ENCODE measurements at places on chromosomes 7 and 10.

GRCh38 chr10:117807441-117807840 is 239.3 kb downstream of the RAB11FIP2 start:
- no peak for DNase-seq

DNA sequence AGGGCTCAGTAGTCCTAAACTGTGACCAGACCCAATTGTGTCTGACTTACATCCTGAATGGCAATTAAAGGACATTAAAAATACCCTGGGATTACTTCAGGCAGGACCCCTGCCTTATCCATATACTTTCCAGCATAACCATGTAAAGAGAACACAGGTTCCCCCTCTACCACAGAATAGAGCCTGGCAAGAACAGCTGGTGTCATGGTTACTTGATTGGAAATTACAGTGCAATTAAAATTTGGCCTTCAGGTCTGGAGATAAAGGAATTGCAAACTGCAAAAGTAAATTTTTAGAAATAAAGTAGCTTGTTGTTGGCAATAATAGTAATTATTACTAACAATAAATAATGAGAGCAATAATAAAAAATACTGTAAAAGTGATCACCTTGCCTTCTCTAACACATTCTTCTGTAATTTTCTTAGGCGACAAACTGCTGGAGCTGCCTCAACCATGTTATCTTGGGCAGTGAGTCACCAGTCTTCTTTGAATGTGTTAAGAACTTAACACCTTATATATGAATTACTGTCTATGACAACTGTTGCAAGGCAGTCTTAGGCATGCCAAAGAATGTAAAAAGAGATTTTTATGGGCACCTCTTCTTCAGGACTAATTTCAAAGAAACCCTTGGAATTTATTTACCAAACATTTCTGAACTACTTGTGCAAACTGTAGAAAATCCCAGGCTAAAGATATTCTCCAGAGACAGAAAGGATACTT is 53.7 kb downstream of the HIBADH start:
- no peak for DNase-seq

DNA sequence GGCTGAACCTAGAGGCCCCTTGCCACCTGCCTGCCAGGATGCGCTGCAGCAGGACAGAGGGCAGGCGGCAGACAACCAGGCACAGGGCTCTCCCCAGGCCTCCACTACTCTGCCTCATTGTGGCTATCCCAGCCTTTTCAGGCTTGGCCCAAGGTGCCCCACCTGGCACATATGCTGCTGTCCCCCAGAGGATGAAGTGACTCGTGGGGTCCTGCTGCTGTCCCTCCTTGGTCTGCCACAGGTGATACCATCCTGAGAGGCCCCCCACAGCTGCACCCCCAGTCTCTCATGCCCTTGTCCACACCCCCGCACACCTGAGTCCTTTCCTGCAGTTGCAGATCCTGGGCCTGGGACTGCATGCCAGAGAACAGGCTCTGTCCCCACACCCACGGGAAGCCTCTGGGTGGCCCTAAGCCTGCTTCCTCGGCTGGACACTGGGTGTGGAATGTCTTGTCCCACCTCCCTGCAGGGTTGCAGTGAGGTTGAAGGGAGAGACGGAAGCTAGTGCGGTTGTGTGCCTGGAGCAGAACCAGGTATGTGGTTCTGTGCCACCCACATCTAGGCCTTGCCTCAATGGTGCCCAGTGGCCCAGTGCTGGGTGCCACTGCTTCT is 55.3 kb downstream of the RASGEF1A start:
- no peak for DNase-seq

GRCh38 chr7:107560898-107561516 is 2.7 kb downstream of the COG5 start:
- no peak for DNase-seq

GRCh38 chr7:2726316-2727018 is 38.5 kb downstream of the AMZ1 start:
- no peak for DNase-seq

GRCh38 chr10:49791100-49791499 is 29.0 kb upstream of the OGDHL start:
- DNase-seq = no peak

GRCh38 chr7:36787933-36788378 is 63.7 kb upstream of the AOAH start:
- DNase-seq = no peak

- DNase-seq = no peak
These were observed 129.9 kb upstream of the ZNF804B start for GRCh38 chr7:88629559-88629958.

DNA sequence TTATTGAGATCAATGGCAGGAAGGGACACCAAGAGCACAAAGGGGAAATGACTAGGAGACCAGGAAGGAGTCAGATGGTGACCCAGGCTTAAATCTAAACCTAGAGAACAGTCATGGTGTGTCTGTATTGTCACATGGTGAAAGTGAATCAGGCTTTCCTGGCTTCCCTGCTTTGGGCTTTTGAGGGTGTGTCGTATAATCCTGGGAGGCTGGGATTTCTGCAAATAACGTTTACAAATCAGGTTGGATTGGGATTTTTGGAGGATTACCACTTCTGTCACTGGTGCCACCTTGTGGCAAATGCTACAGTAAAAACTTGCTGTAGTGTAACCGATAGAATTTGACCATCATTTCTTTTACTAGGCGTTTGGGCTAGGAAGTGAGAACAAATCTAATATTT is 502.6 kb downstream of the NRG3 start:
- no peak for DNase-seq

DNA sequence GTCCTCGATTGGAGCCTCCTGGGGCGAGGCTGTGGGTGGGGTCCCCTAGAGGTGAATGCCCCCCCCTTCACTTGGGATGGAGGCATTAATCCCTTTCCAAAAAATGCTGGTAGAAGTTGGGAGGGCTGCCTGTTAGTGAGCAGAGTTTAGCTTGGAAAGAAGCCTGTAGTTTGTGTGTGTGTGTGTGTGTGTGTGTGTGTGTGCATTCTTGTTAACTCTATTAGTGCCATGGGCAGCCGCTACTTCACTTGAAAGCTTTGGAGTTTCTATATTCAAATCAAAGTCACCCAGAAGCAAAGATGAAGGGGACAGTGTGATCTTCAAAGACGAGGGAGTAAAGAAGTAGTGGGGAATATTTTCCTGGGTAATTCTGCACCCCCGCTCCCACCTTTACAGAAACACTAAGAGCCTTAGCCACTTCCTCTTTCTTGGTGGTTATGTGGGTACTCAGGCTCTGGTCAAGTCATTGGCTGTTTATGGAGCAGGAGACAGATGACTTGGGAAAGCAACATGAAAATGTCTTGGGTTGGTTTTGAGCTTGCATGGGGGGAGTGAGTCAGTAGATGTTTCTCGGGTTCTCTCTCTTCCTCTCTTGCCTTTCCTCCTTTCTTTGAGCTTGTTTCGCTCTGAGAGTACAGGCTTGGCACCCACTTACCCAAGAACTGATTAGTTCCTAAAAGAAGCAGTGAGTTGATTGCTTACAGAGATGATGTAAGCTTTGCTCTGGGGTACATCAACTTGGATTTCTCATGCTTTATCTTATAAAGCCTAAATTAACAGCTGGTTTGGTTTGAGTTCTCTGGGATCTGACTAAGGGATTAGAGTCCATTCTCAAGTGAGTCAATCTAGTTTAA is 35.9 kb downstream of the TCF7L2 start:
- no peak for DNase-seq

DNA sequence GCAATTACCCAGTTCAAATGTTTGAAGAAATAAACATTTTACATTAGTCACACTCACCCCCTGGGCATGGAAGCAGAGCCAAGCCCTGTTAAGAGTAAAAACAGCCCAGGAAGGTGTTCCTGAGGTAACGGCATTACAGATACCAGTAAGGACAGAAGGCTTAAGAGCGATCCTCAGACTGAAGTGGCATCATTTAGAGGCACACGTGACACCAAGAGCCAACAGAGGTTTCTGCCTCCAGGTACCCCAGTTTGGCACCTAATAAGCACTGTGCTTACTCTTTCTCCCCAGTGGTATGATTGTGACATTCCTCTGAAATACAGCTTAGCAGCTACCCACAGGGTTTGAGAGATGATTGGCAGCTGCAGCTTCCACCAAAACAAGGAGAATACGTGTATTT is 17.2 kb downstream of the MMS19 start:
- DNase-seq = no peak

DNA sequence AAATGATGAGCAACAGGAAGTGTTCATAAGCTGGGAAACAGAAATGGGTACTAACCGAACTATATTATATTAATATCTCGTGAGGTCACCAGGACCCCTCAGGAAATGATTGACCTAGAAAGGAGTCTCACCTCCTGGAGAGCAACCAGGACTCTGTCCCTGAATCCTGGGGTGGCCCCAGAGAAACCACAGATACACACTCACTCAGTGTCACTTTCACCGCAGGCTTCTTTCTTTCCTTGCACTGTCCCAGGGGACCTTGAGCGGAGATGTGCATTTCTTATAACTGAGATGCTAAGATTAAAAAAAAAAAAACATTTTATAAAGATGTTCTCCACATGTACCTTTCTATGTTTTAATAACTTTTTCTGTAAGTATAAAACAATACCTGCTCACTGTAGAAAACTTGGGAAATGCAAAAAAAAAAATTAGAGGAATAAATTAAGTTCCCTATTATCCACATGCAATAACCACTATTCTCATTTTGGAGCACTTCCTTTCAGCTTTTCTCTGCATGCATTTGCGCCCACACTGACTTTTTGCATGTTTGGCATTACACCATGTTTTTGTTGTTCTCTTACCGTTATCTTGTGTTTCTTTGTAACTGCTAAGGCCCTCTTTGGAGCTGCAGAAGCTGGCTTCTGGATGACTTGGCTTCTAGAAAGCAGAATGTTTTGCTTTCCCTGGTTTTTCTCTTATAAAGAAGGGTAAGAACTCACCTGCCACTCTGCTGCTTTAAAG is 15.0 kb downstream of the NOD1 start:
- DNase-seq = no peak

- no peak for DNase-seq
These were observed 39.0 kb downstream of the DIP2C start for GRCh38 chr10:650441-650851.

DNA sequence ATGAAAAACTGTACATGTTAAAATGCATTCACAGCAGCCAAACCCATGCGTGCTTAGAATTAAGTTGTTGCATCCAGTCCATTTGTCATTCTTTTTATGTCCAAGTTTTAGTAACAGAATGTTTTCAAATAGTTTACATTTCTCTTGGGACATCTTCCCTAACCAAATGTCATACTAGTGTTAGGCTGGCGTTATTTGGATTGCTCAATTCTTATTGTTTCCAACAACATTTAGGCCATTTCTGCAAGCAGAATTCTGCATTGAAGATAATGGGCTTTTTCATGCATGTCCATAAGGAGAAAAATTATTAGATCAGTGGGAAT is 203.0 kb downstream of the HIBADH start:
- no peak for DNase-seq

DNA sequence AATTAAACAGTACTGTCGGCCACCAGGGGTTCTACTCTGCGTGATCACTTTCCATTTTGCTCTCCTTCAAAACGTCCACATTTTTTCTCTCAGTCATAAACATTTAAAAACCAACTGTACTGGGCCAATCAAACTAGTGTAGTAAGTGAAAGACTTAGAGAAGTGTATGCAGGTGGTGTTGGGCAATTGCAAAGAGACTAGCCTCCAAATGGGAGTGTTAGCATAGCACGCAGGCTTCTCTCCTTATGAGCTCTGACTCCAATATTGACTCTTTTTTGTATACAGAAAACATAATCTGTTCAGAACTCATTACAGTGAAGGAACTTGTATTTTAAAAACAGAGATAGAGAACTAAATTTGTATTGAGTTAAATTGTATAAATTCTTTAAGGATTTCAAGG is 150.6 kb downstream of the SDK1 start:
- DNase-seq = no peak

DNA sequence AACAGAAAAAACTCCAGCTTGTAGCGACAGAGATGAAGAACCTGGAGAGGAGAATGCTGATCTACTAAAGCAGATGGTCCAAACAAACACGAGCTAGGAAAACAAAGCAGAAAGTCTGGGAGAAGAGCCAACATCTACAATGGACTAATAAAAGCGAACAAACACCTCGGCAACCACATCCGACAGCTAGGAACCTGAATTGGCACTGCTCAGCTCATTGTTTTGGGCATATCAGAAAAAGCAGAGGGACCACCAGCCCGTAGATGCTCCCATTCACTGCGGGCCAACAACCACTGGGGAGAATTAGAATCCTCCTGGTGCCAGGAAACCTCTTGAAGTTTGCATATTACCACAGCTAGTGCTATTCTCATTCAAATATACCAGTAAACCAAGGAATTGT is 204.7 kb downstream of the NXPH1 start:
- DNase-seq = peak; percentile 95

GRCh38 chr7:150407588-150408392 is 28.7 kb downstream of the ZNF775 start:
- no peak for DNase-seq

DNA sequence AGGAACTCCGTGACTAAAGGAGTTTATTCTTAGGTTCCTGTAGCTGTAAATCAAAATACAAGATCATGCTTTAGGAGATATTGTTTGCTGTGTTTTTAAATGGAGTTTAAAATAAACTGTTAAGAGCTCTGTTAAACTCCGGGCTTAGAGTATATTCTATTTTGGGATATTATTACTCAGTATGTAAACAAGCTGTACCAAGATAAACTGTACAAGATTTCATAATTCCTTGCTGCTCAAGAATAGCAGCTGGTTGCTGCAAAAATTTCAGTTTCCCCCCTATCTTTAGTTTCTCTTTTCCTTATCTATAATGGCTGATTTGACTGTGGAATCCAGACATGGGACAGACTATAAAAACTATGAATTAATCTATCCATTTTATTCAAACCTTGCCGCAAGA is 215.7 kb downstream of the HTR7 start:
- DNase-seq = no peak

GRCh38 chr7:159136846-159137245 is 7.8 kb downstream of the VIPR2 start:
- DNase-seq = no peak

DNA sequence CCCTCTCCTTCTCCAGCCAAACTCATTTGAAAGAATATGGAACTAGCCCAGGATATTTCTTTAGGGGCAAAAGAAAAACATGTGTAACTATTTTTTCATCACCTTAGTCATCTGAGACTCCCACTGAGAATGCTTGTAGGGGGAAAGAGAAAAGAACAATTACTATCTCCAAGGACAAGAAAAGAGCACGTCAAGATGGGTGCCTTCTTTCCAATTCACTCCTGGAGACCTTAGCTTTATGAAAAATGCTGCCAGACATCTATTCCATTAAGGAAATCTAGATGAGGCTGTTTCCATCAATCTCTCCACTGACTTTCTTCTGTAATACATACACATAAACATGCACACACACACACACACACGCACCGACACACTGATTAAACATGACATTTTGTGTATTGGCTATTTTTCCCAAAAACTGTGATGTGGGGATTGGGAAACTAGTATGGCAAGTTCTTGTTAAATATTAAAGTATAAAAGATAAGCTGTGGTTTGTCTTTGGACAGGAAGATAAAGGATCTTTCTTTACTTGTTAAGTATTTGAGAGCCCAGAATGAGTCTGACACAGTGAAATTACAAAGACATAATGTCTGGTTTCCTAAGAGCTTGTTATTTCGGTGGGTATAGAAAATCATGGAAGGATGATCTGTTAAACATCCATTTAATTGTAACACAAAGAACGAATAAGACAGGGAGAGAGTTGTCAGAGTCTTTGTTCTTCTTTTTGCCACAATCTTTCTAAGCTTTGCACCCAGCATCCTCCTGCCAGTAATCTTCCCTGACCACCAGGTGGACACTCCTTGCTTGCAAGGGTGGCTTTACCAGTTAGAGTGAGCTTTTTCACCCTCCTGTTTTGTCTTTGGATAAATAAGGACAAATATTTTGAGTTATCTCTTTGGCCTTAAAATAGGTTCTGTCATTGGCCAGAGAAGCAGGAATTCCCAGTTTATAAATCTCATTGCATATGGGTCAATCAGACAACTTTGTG is 177.3 kb upstream of the TMEM72 start:
- no peak for DNase-seq

All from C1 segment of cervical spinal cord (tissue), 14 donors.